Left kidney (tissue), 8 donors: ENCODE measurements at places on chromosomes 2 and 18. TPM values are rescaled to one million over a fixed set of nuclear protein-coding genes. Genes with fewer than 3 reads are reported as not detected.

DNA sequence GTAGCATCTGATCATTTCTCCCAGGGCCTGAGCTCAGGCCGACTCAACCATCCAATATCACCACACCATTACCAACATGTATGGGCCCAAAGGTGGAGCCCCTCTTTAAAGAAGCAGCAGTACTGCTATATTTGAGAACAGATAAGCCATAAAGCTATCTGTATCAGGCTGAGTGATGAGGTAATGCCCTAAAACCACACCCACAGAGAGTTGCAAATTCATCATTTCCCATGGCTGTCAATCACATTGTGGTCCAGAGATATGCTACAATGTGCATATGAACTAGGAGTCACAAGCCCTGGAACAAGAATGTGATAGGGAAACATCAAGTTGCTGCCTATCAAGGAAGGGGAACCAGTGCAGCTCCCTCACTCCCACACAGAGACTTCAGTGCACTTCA, 52.6 kb upstream of the GALNT13 start:
- DNase-seq: no peak

- DNase-seq: no peak
These were observed 2.2 kb downstream of the IL36RN start for GRCh38 chr2:113061241-113061640.

GRCh38 chr2:68121873-68122679, 35.6 kb upstream of the PNO1 start:
- peak; percentile 83 for DNase-seq

CNDP1 gene
- polyA plus RNA-seq: 1.6 TPM

DAW1 gene
- polyA plus RNA-seq: 0.52 TPM

DNA sequence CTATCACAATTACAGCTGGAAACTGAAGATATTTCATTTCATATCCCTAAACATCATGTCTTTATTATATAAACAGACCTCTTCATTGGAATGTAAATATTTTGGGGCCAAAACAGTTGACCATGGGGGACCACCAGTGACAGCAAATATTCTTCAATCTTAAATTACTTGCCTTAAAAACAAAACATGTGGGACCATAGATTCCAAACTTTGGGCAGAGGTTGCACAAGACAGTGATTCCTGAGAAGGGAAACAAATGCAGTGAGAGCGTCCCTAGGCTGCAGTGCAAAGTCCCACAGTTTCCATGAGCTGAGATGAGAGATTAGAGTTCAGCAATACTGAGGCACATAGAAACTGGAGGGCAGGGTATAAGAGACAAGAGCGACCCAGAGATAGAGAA, 818.9 kb downstream of the CBLN2 start:
- no peak for DNase-seq

GRCh38 chr2:30351116-30351515, 95.9 kb upstream of the LCLAT1 start:
- no peak for DNase-seq

ARHGAP28 gene
- 60.3 TPM for polyA plus RNA-seq

GRCh38 chr2:275466-275865, 10.7 kb downstream of the ACP1 start:
- no peak for DNase-seq

GRCh38 chr2:112869258-112869842, 32.8 kb upstream of the IL1B start:
- peak; percentile 63 for DNase-seq

DNA sequence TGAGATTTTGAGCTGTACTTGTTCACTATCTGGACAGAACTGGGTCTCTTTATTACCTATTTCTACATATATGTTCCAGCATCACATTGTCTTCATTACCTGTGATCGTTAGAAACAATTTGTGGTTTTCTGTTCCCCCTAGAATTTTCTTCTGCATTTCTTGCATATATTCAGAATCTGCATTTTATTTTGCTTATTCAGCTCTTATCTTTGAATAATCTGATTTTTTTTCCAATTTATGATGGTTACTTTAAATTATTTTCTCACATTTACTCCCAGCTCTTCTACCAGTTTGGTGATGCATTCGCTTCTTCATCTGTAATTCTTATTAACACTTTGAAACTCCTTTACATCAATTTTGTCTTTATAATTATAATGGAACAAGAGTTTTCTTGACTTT, 55.1 kb downstream of the LYPD6B start:
- DNase-seq: no peak

DNA sequence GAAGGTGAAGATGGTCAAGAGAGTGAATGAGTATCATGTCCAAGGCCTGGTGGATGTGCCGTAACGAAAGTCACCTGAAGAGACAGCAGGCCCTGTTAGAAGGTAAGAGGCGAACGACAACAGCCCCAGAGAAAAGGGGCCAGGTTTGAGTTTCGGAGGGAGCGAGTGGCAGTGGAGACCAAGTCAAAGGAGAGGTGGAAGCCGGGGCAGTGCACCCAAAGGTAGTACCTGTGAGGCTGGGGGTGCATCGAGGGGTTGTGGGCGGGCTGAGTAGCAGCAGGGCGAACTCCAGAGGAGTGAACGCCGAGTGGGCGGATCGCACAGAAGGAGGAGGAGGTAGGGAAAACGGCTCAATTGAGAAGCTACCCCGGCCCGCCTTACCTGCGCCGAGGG, 358 bp downstream of the USP37 start:
- no peak for DNase-seq

GRCh38 chr18:76932026-76932819, 109.9 kb downstream of the ZNF236 start:
- DNase-seq: no peak

CDH2 gene
- polyA plus RNA-seq: 109 TPM

DNA sequence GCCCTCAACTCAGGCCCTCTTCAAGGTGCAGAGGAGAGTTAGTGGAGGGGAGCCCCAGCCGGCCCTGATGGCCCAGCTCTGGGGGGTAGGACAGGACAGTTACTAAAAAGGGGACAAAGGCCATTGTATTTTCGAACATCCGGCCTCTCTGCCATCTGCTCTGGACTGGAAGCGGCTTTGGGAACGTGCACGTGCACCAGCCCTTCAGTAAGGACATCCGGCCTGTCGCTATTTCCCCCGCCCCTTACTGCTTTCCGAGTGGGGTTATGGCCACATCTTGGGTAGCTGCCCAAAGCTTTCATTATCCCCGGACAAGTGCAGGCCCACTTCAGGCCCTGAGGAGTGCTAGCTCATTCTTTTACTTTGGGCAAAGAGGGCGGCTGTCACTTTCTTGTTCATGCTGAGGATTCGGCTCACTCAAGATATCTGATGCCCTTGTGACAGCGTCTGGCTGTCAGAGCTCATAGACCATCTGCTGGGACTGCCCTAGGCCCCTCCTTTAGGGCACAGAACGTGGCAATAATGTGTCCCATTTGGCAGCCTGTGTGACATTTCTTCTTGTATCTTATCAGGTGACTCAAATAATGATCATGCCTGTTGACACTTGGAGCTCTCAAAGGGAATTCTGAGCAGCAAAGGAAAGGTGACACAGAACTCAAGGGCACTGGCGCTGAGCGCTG, 17.5 kb downstream of the SLC4A3 start:
- no peak for DNase-seq

DNA sequence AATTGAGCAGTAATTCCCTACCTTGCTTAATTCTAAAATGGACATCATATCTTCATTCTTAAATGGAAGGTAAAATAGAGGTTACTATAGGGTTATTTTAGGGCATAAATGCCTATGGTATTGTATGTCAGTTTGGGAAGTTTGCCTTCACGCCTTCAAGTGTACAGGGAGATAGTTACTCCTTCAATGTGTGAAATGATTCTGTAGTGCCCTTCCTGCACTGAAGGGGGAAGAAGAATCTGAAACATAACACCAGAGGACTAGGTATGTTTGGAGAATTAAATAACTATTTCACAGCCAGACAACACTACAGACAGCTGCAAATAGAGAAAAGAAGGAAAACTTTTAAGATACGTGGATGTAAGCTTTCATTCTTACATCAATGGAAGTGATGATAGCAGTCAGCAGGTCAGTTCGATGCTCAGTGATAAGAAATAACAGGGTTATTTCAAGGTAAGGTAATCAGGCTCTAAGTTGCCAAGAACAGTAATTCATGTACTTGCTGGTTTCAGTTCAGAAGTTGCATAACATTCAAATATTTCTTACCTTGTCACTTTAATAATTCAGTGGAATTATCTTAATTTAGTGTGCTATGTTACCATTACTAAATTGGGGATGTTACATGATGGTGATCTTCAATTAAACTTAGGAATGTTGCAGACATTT, 4.0 kb downstream of the PKP4 start:
- DNase-seq: no peak

DNA sequence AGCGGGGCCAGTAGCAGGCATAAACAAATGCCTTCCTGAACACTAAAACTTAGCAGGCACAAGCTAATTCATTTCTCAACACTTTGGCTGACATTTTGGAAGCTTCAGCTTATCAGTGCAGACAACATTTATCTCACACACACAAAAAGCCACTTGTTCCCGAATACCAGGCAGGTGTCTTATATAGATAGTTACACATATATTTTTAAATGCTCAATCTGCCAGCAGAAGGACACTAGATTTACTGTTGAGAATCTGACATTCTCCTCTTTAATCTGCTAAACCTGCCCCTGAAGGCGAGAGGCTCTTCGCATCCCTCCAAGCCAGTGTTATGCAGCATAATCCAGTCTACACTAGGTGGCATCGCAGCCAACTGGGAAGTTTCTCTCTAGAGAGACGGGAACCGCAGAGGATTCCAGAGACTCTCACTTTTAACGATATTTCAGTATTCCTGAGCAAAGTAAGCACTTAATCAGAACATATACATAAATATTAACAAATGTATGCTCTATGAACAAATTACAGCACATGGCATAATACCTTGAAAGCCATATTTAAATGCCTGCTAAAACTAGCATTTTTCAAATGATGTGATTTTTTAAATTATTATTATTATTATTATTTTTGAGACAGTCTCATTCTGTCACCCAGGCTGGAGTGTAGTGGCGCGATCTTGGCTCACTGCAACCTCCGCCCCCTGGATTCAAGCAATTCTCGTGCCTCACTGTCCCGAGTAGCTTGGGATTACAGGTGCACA, 90.2 kb upstream of the SCG2 start:
- peak; percentile 34 for DNase-seq

DYSF gene
- 15.4 TPM for polyA plus RNA-seq

GRCh38 chr2:47234456-47234855, 79.3 kb upstream of the STPG4 start:
- DNase-seq: no peak

DNA sequence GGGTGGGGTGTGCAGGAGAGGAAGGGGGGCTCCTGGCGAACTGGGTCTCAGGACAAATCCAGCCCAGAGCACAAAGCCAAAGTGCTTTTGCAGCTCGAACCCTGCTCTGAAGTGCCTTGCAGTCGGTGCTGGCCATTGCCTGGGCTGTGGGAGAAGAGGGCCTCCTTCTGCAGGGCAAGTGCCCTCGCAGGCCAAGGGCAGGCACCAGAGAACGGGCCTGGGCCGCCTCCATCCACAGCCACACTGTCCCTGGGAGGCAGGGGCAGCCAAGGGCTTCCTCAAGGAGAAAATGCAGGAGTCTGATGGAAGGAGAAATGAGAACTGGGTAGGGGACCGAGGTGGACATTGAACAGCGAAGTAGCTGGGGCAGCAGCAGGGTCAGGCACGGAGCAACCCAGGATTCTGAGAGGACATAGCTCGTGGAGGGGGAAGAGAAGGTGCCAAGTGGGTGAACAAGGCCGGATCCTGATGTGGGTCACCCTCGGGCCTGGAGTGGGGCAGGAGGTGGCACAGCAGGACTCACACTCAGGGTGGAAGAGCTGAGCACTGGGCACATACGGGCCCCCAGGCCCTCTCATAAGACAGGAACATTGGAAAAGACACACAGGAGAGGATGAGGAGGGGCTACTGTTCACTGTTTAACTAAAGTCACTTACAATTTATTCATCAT, 312.8 kb upstream of the SALL3 start:
- DNase-seq: no peak

DNA sequence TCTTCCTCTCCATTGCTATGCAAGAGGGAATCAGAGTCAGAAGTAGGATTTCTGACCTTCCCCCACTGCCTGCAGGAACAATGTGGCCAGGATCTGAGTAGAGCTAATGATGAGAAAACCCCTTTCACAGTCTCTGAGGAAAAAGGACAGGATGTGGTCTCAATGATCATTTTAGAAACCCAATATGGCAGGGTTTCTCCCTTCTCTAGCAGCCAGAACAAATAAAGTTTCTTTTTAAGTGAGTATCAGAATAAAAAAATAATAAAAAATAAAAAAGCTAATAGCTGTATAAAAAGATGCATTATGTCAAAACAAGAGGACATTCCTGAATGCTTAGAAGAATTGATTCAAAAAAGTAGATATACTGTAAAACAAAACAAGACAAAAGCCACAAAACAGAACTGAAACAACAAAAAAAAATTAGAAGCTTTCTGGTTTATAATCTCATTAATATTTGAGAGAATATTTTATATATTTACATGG, 1124.9 kb upstream of the ZEB2 start:
- no peak for DNase-seq

PID1 gene
- polyA plus RNA-seq: 5.4 TPM

GRCh38 chr18:60413944-60414547, 41.5 kb upstream of the MC4R start:
- DNase-seq: no peak

GLS gene
- polyA plus RNA-seq: 370 TPM

MARCO gene
- not detected for polyA plus RNA-seq

THSD7B gene
- 5.4 TPM for polyA plus RNA-seq

DNA sequence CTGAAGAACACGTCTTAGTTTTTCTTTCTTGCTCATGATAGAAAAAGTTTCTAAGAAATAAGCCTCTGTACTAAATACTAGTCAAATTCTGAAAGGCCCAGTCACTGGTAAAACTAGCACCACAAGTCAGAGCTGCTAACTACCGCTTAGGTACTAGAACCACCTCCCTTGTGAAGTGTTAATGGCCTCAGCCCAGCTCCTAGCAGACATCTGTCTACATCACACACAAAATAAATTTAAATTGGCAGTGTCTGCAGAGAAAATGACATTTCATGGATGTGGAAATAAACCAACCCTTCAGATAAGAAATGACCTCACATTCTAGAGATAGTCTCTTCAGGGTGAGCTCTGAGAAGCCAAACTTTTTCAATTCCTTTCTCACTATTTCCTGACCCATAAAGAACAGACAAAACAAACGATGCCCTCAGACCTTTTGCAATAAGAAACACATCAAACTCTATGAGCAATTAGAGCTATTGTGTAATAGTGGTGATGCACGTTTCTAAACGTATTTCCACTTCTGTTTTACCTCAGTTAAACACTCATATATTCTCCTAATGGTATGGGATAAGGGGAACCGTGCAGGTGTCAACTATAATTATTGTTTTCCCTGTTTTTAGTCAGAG, 70.3 kb upstream of the DSG1 start:
- DNase-seq: no peak

DNA sequence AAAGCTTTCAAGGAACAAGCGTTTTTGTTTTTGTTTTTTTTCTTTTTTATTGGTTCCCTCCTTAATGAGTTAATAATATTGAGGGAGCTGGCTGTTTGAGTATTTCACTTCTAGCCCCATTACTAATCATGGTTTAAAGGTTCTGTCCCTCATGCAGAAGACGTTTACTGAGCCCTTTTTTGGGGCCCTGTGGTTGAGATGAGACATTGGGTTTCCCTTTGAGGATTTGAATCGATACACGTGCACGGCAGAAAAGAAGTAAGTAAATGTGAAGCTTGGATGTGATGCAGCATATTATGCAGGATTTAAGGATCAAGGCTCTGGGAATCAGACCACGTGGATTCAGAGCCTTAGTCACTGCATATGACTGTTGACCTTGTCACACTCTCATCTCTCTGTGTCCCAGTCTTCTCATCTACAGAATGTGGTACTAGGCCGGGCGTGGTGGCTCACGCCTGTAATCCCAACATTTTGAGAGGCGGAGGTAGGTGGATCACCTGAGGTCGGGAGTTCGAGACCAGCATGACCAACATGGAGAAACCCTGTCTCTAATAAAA, 1.0 kb upstream of the CHST10 start:
- DNase-seq: no peak

- DNase-seq: no peak
These were observed 125.8 kb downstream of the LYPD6B start for GRCh38 chr2:149164296-149164695.

OTOS gene
- not detected for polyA plus RNA-seq

ERLEC1 gene
- 67.7 TPM for polyA plus RNA-seq
